ENCODE measurements at places on chromosomes 12 and 14. TPM values are rescaled to one million over a fixed set of nuclear protein-coding genes. Genes with fewer than 3 reads are reported as not detected.
A peak's percentile ranks its signal among the peaks of the same experiment; 100 is the strongest.

- no peak for DNase-seq
These were observed 40.1 kb upstream of the NEDD1 start for GRCh38 chr12:96866801-96867590.

Gene PLA2G1B
- total RNA-seq = not detected

Gene CD163L1
- 4.2 TPM for total RNA-seq

DNA sequence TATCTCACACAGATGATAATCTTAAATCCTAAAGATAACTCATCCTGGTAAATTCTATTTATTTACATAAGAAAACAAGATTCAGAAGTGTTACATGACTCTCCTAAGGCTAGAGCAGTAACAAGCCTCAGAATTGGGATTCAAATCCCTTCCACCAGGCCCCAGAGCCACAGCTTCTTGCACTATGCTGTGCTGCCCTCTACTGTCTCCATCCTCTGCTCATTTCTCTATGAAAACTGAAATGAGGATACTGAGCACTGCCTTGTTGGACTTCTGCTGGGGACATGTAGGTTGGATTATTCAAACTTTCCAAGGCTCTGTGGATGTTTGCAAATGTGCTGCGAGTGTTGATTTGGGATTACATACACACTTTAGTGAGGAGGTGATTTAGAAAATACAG lies 23.5 kb upstream of the C12orf50 start:
- DNase-seq = no peak

DNA sequence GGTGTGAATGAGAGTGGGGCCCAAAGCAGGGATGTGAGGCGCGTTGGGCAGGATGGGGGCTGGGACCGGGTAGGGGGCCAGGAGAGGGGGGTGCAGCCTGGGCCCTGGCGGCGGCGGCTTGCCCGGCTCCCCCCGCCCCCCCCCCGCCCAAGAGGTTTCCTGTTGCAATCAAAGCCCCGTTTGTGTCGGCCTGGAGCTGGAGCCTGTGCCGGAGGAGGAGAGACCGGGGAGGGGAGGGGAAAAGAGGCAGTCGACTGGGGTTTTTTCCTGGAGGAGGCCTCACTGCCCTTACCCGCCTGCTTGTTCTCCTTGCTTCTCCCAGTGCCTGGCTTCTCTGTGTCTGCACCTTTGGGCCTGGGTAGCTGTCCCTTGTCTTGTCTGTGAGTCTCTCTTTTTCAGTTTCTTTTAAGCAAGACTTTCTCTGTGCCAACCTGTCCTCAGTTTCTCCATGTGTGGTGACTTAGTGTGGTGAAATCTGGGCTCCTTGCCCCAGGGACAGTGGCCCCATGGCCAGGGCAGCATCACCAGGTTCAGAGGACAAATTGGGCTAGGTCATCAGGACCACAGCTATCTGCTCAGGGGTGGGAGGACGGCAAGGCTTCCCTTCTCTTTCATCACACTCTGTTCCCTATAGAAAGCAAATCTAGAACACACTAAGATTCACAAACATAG lies 8.5 kb downstream of the RARG start:
- DNase-seq = no peak

Gene VDR
- 21.9 TPM for total RNA-seq

Gene STYK1
- total RNA-seq = 1.1 TPM

GRCh38 chr12:56324206-56324605 lies 8.4 kb upstream of the CNPY2 start:
- no peak for DNase-seq

Gene ITGA7
- 2.0 TPM for total RNA-seq

GRCh38 chr12:38409511-38409910 lies 92.9 kb downstream of the ALG10B start:
- DNase-seq = no peak

Gene TAS2R43
- total RNA-seq = not detected

GRCh38 chr14:96126339-96126782 lies 78.3 kb upstream of the BDKRB2 start:
- DNase-seq = no peak

GRCh38 chr14:102323102-102323501 lies 3.6 kb downstream of the ZNF839 start:
- DNase-seq = peak; percentile 23

DNA sequence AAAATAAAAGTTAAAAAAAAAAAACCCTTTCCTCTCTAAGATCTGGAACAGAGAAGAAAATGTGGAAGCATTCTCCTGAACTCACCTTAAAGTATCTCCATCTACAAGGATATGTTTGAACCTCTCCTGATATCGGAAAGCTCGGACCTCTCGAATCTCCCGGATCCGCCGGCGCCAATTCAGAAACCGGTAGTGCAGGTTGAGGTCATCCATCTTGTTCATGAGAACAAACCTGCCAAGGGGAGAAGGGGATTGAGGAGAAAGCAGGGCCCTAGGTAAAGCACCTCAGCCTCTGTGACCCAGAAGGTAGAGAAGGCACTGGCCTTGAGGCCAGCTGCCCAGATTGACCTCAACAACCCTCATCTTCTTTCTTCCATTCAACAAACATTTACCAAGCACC lies 2.2 kb downstream of the SPRYD3 start:
- no peak for DNase-seq

GRCh38 chr12:15599266-15600037 lies 189.7 kb downstream of the EPS8 start:
- DNase-seq = no peak

GRCh38 chr14:104321088-104321801 lies 182.9 kb downstream of the KIF26A start:
- DNase-seq = no peak

GRCh38 chr14:23432102-23432925 lies 3.1 kb downstream of the MYH7 start:
- DNase-seq = no peak

DNA sequence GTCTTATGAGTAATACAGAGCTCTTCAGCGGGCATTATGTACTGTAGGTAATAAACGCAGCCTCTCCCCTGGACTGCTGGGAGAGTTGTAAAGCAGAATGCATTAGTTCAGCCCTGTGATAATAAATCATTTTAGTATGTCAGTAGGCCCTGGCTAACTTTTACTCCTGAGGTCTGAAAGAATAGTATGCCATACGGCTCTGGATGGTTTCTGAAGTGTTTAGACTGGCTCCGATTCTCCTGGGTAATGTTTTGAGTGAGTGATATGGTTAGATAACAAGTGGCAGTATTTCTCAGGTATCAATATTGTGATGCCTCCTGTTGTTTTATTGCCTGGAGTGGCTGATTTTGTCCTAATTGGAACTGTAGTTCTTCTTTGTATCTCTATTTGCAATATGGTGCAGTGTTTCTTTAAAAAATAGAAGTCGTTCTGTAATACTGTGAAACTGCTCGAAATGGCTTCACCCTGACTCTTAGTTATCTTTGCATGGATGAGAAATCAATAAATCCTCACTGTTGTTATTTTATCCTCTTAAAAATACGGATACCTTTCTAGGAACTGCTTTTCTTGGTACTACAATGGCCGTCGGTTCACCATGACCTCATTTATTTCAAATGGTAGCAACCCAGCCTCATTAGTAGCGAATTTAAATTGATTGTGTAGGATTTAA lies 100.2 kb downstream of the PDZRN4 start:
- DNase-seq = no peak

DNA sequence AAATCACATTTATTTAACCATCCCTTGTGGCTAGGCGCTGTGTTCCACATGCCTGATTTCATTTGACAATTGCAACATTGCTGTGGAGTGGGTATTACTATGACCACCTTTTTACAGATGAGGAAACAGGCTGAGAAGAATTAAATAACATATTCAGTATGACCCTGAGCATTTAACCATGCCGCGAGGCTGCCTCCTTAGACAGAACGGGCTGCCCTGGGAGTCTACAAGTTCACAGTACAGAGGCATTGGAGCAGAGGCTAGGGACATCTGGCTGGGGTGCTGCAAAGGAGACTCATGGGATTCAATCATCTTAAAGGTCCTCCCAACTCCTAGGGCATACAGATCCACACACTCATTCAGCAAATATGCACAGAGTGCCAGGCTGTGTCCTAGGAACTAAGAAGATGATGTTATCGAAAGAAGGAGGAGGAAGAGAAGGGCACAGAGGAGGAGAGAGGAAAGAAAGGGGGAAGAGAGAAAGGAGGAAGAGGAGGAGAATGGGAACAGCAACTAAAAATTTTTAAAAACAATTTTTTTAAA lies 164.7 kb upstream of the CCND2 start:
- DNase-seq = no peak

Gene TPPP2
- not detected for total RNA-seq

- peak; percentile 14 for DNase-seq
These were observed 14.6 kb upstream of the RBM19 start for GRCh38 chr12:113980537-113981337.

Gene DRAM1
- total RNA-seq = 44.1 TPM

Gene TMEM132D
- total RNA-seq = 7.1 TPM

DNA sequence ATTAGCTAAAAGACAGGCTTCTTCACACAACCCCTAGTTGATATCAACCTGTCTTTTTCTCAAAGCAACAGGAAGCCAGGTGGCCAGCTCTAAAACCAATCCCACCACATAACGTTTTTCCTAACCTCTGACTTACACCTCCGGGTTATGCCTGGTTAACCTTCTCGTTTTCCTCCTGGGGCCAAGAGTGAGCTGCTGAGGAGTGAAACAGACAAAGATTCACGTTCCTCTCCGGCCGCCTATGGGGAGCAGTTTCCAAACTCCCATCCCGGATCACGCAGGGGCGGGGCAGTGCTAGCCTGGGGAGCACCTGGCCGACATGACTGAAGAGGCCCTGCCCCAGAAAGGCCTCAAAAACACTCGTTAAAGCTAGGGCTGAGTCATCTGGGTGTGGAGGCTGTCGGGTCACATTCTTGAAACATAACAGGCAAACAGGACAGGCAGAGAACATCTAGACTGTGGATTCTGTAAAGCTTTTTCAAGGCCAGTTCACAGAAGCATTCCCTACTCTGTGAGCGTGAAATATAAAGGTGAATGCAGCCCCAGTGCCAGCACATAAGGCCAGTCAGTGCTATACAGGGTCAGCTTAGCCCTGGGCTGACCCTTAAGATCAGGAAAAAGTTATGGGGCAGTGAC lies 25.9 kb upstream of the LGALS3 start:
- peak; percentile 89 for DNase-seq

DNA sequence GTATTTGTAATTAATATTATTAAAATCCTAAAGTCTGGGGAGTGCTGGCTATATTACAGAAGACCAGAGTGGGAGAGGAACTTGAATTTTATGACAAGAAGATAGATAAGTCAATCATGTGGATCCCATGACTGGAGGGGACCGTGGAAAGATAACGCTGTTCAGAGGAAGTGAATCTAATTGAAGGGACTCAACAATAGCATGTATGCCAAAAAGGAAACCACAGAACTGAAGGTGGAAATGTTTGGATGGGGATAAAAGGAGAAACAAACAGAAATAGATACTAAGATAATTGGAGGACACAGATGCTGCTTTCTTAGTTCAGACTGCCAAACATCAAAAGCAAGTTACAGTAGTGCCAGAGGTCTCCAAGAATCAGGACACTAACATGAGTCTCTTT lies 21.1 kb downstream of the OR6J1 start:
- no peak for DNase-seq

GRCh38 chr12:46259071-46259470 lies 9.8 kb downstream of the SLC38A1 start:
- DNase-seq = no peak

- no peak for DNase-seq
These were observed 23.7 kb upstream of the HDAC7 start for GRCh38 chr12:47843226-47843980.

Gene CMKLR1
- 1.4 TPM for total RNA-seq

GRCh38 chr12:17528394-17528793 lies 561.6 kb downstream of the RERGL start:
- DNase-seq = no peak

Gene EFS
- 15.4 TPM for total RNA-seq

DNA sequence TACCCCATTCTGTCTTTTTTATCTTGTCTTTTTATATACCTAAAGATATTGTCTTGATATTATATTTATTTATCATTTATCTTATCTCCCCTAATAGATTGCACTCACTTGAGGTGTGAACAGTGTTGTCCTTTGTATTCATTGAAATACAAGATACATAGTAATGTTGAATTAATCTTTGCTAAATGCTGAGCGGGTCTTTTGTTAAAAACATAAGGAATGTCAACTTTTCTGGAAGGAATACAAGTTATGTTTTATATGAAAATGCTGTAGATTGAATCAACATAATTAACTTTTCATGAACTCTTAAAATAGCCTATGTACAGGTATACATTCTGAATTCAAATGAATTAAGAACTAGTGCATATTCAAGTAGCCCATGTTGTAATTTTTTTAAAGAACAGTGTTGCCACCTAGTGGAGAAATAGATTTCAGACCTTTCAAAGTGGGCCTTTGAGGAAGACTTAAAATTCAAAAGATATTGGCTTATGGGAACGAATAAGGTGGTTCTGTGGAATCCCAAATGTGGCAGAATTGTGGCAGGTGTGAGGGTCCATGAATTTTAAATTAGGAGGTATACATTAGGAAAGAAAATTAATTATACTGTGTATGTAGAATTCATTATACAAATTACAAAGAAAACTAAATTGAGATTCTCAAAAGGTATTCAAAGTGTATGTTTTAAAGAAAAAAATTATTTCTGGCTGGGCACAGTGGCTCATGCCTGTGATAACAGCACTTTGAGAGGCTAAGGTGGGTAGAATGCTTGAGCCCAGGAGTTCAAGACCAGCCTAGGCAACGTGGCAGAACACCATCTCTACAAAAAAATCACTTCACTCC lies 19.1 kb downstream of the BBOF1 start:
- no peak for DNase-seq

Gene JPH4
- total RNA-seq = 1.1 TPM

Gene PPHLN1
- total RNA-seq = 57.2 TPM

DNA sequence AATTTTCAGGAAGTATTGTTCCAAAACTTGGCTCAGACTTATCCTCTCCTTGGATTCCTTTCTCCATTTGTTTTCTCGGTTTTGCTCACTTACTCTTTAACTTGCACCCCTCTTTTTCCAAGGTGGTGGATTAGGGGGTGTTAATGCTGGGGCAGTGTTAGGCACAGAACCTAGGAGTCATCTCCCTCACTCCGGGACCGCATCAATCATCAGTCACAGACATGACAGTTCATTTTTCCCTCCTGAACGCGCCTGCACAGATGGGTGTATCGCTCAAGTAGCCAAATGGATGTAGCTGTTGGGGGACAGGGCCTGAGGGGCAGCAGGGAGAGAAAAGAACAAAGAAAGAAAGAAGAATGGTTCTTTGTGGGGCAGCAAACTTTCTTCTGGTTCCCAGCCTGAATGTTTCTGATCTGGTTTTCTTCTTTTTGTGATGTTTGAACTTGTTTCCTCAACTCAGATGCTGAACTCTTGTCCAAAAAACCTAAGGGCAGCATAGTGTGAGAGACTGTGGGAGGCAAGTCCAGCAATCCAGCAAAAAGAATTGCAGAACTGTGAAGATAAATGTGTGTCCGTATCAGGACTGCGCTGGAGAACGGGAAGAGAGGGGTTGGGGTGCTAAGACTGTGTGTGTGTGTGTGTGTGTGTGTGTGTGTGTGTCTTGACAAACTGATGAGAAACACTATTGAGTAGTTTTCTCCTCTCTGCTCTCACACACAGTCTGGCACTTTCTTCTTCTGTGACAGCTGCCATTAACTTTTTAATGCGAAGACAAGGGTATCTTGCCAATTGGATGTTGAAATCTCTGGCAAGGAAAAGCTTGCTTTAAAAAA lies 131.1 kb downstream of the FBXL14 start:
- DNase-seq = no peak

Gene B3GNT4
- 0.14 TPM for total RNA-seq

Gene CCDC197
- total RNA-seq = not detected

GRCh38 chr14:68577802-68578541 lies 214.9 kb downstream of the ZFP36L1 start:
- DNase-seq = peak; percentile 98

Gene RNF41
- total RNA-seq = 77.4 TPM
